ENCODE measurements at places on chromosomes 1 and 21. TPM values are rescaled to one million over a fixed set of nuclear protein-coding genes. Genes with fewer than 3 reads are reported as not detected.

DNA sequence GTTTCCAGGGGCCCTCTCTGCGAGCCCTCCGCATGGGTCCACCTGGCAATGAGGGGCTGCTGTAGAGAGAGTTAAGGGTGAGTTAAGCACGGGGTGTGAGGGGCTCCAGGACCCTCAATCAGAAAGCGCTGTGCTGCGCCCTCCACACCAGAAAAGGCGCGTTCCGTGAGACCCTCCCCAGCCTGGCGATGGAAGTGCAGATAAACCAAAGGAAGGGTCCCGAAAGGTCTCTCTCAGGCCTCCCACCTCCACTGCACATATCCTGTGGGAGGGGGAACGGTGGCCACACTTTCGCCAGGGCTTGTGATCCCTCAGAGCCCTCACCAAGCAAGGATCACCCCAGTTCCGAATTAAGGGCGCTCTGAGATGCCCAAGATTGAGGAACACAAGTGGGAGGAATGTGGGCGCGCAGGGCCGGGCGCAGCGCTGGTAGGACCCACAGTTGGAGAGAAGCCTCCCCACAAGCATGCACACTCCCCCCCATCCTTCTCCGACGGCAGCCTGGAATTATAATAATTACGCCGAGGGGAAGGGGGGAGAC, 1.1 kb downstream of the WNT3A start:
- DNase-seq = no peak

GRCh38 chr1:185238447-185238846, 78.6 kb downstream of the IVNS1ABP start:
- no peak for DNase-seq

DNA sequence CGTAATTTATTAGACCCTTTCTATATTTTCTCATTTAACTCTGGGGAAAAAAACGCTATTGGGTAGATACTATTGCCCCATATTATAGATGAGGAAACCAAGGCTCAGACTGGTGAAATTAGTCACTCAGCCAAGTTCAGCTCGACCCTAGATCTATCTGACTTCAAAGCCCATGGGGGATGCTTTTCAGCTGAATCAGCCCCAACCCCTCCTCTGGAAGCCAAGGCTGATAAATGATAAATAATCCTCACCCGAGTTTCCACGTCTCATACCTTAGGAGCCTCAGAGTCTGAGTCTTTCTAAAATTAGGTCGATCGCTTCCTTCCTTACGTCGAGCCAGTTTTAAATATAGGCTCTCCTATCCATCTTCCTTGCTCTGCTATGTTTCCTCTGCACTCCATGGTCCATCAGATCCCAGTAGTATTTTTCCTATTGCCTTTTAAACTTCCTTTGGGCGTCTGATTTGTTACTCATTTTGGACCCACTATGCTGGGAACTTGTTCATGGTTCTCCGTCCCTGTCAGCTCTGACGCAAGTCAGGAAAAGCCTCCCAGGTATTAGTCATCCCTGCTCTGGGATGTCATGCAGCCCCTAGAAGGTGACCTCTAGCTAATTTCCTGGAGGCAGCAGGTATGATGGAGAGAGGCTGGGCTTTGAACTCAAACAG, 122.8 kb downstream of the PLPP3 start:
- no peak for DNase-seq

DNA sequence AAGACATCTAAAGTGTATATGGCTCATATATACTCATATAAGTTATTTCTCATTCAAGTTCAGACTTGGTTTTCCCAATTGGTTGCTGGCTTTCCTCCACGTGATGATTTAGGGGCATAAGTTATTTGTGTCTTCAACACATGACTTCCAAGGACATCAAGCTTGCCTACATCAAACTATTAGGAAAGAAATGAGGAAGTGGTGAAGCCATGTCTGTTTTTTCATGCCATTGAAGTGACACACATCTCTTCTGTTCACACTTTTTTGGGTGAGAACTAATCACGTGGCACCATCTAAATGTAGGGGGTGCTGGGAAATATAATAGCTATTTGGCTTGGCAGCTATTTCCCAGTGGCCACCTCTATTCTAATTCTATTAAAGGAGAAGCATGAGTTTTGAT, 282.1 kb downstream of the OMA1 start:
- no peak for DNase-seq

DNA sequence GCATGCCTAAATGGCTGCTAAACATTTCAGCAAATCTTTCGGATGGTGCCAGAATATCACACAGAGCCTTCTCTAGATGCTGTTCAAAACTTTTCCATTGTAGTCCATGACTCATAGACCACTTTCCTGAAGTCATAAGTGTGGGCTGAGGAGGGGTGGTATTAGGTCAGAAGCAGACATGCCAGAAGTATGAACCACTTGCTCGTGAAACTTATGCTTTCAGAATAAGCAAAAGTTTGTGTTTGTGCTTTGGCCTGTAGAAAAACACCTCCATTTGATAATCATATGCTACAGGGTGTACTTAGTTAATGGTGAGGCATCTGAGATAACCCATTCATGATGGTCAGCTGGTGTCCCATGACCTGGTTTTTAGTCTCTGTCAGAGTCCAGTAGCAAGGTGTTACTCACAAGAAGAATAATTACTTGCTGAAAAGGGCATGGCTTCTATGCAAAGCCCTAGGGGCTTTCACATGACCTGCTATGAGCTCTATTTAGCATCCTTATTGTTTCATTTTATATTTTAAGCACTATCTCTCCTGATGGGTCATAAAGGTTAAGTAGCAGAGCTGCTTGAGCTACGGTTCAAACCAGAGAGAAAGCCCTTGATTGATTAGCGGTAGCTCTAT, 183.1 kb upstream of the IVNS1ABP start:
- DNase-seq = no peak

GRCh38 chr1:202291001-202291400, 50.7 kb downstream of the UBE2T start:
- DNase-seq = no peak

DNA sequence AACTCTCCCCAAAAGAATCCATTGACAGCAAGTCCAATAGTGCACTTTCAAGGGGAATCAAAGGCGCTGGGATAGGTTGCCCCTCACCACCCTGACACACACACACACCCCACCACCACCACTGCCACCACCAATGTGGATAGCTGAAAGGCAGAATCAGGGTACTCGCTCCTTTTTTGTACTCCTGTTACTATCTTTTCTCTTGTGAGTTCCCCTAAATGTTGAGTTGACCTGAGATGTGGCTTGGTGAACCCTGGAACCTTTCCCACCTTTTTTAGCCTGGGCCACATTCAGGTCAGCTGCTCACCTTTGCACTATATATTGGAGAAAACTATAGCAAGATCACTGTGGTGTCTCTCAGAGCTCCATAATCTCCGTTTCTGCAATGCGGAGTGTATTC, 3.9 kb downstream of the S100A8 start:
- DNase-seq = no peak

GRCh38 chr21:15206514-15206913, 141.7 kb upstream of the NRIP1 start:
- no peak for DNase-seq

DNA sequence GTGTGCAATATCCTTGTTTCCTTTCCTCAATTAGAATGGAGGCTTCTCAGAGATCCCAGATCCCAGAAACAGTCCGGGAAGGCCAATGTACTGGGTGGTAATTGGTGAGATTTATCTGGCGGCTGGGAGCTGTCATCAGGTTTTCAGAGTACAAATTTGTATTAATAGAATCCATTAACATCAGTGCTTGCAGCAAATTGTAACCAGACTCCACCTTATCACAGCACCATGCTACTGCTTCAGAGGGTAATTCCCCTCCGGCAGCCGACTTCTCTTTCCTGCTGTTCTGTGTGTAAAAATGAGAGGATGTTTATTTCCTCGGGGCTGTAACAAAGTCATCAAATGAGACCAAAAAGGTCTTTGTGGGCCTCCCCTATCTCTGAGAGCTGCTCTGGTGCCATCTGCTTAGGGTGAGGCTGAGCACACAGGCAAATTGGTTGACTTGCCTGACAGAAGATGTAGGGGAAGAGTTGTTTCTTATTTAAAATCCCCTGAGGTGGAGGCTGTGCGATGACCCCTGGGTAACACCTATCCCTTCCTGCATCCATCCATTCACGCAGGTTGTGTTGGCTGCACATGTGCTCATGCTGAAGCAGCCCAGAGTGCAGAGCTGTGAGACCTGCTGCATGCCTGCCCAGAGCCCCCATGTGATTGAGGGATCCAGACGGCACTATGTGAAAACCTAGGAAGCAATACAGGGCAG, 19.2 kb downstream of the NFASC start:
- DNase-seq = no peak

DNA sequence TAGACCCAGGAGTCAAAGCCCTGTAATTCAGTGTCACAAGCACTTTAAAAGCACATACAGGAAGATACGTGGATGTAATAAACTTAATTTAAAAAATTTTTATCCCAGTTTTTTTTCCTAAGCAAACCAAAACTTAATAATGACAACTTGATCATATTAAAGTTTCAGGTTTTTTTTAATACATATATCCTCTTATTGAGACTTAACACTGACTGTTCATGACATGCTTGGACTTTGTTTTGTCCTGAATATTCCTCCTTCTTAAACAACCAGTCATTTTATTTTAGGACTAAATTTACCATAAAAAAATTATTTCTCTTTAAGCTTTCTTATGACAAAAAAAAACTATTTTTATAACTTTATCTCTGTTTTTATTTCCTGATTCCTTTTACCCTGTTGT, 64.1 kb downstream of the WDR4 start:
- no peak for DNase-seq

GRCh38 chr1:12629511-12629956, 11.5 kb upstream of the DHRS3 start:
- DNase-seq = no peak

GRCh38 chr21:28640326-28640725, 352.4 kb downstream of the LTN1 start:
- DNase-seq = no peak

DNA sequence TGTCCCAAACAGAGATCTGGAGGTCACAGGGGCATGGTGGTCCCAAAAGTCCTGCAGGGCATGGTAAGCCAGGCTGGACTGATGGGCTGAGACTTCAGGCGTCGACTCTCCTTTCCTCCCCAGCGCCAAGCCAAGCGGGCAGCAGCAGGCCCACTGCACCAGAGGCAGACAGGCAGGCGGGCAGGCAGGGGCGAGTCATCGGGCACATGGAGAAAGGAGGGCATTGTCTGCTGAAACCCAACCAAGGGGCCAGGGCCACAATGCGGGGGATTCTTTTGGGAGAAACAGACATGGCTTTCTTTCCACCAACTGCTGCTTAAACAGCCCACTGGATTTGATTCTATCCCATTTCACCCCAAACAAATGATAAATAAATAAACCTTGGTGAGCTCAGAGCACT, 46.2 kb downstream of the TRABD2B start:
- DNase-seq = no peak

GRCh38 chr1:16717336-16718098, 22.8 kb upstream of the RNU1-4 start:
- DNase-seq = no peak

- no peak for DNase-seq
Measured at GRCh38 chr21:32824950-32825349, 53.4 kb upstream of the PAXBP1 start.

DNA sequence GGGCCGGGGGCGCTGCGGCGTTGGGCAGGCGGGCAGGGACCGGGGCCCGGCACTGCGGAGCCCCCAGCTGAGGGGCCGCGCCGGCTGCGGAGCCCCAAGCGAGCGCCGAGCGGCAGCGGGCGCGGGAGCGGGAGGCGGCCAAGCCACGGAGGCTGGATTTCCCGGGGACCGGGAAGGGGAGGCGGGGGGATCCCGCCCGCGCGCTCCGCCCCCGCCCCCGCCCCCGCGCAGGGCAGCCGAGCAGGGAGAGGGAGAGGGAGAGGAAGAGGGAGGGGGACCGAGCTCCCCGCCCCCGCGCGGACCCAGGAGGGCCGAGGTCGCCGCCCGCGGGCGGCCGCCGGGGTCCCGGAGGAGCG, at the start of gene DLGAP3:
Gene DLGAP3 (minus strand): TSS at position 154 of the 356 bp plus-strand sequence. CDS start 24,267 bp downstream, outside the sequence.
- no peak for DNase-seq

Gene LAMC2
- total RNA-seq = not detected

Gene PGLYRP4
- total RNA-seq = not detected

Gene TMEM269
- total RNA-seq = 0.57 TPM

Gene TNNI3K
- total RNA-seq = not detected

Gene MCOLN2
- total RNA-seq = 12.7 TPM

Gene FAM72A
- total RNA-seq = not detected
